ENCODE measurements at places on chromosomes 2 and 18.

DNA sequence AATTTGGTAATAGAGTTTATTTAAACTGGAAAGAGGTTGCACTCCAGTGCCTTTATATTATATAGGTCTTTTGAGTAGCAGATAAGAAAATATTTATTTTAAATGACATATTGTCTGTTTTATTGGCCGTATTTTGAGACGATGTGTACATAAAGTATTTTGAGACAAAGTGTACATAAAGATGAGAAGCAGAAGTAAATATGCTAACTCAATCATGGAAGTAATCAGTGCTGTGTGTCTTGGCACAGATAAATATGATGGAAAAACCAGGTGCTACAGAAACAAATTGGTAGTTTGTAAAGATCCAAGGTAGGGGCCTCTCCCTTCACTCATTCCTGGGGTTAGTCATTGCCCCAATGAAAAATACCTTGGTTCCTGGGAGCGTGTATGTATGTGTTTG is 382.9 kb downstream of the DSEL start:
- no peak for DNase-seq

GRCh38 chr18:76518860-76519538 is 24.0 kb upstream of the ZNF516 start:
- no peak for DNase-seq

- DNase-seq, result no peak
These were observed 82.3 kb upstream of the SPRED2 start for GRCh38 chr2:65514555-65515195.

DNA sequence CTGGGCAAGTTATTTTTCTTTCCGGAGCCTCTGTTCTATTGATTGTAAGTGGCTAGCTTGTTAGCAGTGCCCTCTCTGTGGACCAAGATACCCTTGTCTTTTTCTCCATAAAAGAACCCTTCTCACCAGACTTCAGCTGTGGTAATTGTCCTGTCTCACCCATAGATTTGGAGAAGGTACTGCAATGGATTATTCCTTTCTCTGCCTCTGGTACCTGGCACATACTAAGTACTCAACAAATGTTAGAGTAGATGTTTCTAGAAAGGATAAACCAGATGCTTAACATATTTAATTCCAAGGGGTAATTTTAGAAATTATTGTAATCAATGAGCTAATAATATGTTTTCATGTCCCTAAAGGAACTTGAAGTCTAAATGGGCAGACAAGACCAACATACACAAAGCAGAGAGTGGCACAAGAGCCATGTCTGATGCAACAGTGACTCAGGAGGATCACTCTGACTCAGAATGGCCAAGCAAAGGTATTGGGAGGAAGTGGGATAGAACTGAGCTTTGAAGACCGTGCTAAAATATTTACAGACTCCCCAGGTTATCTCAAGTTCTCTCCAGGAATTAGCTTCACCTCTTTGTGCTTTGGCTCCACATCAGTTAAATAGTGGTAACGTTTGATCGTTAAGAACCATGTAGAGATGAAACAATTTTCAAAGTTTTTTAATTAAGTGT is 129.7 kb upstream of the OSR1 start:
- DNase-seq, result no peak

DNA sequence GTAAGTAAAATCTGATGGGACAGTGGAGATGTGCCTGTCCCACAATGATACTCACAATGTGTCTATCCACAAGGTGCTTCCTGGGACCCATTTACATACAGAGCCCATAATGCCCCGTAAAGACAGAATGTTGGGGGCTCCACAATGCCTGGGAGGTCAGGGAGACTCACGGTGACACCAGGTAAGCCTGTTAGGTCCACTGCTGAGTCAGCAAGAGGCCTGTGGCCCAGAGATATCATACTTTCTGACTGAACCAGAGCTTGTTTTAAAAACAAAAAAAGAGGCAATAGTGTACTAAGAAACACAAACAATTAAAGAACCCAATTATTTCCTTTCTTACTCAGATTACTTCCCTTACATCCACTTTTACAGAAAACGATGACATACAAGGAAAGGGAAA is 771.1 kb upstream of the ID2 start:
- DNase-seq, result no peak

GRCh38 chr2:204407204-204408014 is 137.9 kb upstream of the PARD3B start:
- no peak for DNase-seq

DNA sequence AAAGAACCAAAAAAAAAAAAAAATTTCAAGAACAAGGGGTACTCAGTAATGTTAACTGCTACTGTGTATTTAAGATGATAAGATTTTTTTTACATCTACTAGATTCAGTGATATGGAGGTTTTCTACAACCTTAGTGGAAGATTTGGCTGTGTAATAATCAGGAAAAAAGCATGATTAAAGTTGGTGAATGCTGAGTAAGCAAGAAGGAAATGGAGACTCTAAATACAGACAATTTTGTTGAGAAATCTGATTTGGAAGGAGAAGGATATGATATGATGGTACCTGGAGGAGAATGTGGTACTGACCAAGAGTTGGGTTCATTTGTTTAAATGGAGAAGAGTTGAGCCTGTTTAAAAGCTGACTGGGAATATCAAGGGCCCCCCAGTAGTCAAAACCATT is 125.1 kb downstream of the WDPCP start:
- DNase-seq, result no peak

DNA sequence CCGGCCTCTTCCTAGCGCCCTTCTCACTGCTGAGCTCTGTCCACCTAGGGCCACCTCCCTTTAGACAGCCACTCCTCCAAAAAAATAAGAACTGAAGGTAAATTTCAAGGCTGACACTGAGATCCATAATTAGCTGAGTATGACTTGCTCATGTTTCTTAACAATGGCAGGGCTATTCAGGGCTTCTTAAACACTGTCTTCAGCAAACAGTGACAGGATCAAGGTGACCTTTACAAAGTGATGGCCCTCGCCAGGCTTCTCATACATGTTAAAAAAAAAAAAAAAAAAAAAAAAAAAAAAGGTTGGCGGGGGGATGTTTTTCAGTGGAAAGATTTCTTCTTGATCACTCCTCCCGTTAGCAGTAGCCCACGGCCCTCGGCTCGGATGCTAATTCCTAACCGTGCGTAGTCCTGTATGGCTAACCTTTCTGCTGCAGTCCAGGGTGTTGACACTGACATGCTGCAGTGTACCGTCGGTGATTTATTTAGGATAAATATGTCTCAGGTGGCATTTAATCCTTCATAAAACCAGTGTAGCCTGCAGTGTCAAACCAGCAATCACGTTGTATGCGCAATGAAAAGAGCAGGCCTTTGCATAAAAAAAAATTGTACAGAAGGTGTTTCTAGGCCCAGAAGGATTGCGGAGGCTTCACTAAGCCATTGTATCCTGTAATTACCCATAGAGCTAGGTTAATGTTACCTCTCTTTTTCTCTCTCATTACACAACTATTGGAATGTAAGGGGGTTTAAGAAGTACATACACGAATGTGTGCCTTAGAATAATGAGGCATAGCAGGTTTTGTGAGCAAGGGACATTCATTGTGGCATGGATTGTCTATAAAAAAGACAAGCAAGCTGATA is 142.7 kb downstream of the PTGR3 start:
- no peak for DNase-seq

- no peak for DNase-seq
These were observed 113.2 kb downstream of the USP34 start for GRCh38 chr2:61357681-61358080.

DNA sequence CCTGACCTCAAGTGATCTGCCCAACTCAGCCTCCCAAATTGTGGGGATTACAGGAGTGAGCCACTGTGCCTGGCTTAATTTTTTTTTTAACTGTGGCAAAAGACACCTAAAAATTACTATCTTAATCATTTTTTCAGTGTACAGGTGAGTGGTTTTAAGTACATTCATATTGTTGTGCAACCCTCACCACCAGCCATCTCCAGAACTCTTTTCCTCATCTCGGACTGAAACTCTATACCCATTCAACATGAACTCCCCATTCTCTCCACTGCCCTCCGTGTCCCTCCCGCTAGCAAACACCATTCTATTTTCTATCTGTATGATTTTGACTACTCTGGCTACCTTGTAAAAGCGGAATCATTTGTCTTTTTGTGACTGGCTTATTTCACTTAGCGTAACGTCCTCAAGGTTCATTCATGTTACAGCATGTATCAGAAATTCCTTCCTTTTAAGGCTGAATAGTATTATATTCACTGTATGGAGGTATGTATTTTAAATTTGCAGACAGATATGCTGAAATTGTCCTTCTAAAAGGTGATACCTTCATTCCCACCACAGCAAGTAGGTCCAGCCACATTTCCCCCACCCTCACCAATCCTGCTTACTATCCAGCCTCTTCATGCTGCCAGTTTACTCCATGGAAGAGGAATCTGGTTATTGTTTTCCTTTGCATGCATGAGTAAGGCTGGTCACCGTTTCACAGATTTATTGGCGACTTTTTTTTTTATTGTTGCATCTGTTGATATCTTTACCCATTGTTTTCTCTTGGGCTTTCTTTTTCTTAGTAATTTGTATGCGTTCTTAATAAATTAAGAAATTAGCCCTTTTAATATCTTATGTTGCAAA is 40.6 kb upstream of the ANXA4 start:
- DNase-seq, result no peak

DNA sequence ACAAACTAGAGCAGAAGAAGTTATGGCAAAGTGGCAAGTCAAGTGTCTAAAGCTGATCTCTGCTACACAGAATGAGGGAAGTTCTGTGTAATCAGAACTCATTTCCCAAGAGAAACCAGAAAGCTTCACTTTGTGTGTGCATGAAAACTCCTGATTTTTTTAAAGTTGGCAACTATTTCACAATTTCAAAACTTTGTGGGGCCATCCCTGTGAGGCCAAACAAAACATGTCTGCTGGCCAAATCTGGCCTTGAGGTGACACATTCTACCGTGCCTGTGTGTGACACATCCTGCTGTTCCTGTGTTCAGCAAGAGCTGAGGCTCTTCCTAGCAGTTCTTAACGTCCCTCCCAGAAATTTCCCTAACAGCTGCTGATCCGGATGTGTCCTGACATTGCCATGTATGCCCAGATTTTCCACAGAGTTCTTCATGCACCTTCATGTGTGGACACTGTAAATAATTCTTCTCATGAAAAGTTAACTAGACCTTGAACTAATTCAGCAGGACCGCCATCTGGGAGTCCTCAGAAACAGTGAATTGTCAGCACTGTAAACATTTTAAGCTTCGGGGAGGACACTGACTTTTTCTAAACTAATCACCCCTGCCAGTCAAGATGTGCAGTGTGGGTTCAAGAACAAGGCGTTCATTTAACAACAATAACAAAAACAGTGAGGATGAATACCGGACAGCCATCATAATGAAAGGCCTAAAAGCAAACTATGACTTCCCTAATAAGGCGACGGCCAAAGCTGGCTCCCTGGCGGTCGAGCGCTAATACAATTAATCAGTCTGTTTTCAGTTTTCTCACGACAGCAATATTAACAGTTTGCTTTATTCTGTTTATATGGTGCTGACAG is 99.0 kb downstream of the PLEKHM3 start:
- DNase-seq, result no peak

- no peak for DNase-seq
These were observed 11.1 kb upstream of the SLC66A3 start for GRCh38 chr2:11144077-11144737.

DNA sequence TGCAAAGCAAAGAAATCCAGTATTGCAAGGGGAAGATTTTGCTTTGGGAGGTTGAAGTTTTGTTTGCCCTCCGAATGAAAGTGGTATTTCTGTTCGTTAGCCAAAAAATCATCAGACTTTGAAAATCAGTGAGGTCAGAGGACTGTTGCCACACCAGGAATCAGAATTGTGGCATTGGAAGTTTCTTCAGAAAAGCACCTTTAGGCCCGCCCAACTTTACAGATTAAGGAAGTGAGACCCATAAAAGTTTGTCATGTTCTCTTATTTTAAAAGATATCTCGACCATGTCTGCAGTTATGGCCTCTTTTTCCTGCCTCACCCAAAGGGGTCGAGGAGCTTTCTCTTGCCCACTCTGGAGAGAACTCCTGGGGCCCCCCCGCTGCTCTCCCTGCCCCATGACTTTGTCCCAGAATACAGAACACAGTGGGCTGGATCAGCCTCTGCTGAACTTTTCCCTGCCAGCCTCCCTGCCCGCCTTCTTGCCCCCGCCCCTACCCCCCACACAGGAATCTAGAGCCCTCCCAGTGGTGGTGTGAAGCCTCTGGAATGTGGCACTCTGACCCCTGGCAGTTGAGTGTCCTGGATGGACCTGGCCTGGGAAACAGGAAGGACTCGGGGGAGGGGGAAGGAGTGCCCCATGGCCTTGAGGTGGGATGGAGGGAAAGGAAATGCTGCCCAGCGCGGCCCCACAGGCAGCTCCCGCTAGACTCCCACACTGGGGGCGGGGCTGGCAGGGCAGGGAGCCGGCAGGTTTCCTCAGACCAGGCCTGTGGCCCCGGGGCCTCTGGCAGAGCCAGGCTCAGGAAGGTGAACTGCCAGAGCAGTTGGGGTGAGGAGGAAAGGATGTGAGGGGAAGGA is 25.3 kb downstream of the CRIM1 start:
- DNase-seq, result no peak

DNA sequence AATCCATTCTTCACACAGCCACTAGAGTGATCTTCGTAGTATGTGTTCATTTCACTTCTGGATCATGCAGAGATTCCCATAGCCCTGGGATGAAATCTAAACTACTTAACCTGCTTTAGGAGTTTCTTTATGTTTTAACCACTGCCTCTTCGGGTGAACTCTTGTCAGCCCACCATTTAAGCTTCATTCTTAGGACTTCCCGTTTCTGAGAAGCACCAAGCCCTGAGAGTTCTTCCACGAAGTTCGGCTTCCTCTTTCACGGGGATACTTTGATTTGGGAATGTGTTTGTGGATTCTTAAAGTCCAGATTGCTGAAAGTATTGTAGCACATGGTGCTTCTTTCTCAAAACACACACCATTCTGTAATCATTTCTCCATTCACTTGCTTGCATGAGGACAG is 205.0 kb downstream of the UBE2E3 start:
- DNase-seq, result no peak

DNA sequence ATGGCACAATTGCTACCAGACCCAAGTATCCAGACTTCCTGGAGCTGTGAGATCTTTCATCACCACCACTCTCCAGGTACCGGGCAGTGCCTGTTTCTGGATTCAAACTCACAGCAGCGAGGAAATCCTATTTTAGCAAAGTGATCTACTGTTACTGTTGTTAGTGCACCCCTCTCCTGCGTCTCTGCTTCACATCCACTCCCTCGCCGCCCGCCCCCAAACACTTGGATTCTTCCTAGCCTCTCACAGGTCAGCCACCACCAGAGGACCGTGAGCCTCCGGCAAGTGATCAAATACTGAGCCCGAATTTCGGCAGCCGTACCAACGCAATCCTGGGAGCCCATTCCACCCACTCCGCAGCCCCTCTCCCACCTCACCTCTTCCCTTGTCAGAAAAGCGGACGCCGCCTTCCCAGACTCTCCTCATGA is 519 bp downstream of the METTL4 start:
- DNase-seq, result peak; percentile 89

DNA sequence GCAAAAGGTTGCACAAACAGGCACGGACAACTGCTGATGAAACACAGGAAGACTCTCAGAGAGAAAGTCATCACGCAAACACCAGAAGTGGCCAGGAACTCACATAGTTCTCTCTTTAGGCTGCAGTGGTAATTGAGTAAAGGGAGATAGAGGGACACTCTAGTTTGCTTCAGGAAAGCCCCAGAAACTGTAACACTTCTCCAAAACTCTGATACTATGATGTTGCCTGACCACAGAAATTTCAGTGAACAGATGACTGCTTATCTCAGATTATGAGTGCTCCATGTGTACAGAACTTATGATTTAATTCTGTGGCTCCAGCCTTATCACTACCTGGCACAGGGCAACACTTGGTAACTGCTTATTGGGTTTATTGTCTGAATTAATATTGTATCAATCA is 311.5 kb upstream of the GYPC start:
- no peak for DNase-seq

All from C1 segment of cervical spinal cord (tissue), 14 donors.